ENCODE measurements at places on chromosomes 12 and 14.
A peak's percentile ranks its signal among the peaks of the same experiment; 100 is the strongest.

DNA sequence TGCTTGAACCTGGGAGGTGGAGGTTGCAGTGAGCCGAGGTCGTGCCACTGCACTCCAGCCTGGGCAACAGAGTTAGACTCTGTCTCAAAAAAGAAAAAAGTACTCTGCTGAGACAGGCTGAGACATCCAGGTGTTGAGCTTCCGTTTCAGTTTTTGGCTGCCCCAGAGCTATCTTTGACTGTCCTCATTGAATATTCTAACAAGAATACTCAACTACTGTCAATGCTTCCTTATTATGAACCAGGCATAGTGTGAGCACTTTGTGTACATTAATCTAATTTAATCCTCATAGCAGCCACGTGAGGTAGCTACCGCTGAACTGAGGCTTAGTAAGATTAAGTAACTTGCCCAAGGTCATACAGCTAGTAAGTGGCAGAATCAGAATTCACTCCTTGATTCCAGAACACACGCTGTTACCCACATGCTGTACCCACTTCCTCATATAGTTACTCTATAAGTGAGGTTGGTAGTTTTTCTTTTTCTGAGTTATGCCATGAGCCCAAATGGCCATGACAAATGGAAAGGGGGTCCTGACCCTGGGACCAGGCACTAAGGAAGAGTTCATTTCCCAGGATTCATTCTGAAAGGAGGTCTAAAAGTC is 11.3 kb downstream of the ALDH1L2 start:
- no peak for DNase-seq

DNA sequence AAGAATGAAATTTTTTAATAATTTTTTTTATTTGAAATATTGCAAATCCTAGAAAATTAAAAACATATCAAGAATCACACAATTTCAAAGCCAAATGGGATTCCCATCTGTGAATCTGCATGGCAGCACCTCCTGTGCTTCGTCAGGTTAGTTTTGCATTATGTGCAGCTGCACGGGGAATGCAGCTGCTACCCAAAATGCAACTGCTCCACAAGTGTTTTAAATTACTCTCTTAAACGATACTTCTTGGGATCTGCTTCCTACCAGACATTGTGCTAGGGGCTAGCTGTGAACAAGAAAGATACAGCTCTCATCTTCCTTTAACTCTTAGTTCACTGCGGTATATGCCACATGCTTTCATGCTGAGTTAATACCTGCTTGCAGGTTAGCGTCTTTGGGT is 154.2 kb downstream of the CRADD start:
- no peak for DNase-seq

DNA sequence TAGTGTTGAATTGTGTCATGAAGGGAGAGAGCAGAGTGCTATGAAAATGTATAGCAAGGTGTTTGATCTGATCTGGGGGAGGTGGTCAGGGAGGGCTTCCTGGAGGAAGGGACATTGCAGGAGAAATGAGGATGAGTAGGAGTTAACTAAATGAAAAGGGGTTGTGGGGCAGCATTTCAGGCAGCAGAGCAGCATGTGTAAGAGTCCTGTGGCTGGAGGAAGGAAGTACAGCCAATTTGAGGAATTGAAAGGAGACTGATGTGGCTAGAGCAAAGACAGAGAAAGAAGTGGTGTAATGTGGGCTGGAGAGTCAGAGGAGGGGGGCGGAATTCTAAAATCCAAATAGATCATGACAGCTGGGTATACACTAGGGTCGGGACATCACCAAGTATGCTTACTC is 20.5 kb downstream of the NPC2 start:
- no peak for DNase-seq

DNA sequence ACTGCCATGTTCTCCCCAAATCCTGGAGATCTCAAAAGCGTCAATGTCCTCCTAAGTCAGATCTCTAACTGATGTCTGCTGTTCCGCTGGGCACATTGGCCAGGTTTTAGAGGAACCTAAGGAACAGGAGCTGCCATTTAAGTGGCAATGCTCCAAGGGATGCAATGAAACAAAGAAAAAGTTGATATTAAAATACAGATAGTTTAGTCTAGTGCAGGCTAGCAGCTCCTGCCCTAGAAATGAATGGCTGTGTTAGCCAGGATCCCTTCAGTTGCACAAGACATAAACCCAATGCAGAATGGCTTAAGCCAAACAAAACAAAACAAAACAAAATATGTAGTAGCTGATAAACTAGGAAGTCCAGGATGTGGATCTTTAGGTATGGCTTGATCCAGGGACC is 144.1 kb downstream of the HMGA2 start:
- DNase-seq: peak; percentile 70

DNA sequence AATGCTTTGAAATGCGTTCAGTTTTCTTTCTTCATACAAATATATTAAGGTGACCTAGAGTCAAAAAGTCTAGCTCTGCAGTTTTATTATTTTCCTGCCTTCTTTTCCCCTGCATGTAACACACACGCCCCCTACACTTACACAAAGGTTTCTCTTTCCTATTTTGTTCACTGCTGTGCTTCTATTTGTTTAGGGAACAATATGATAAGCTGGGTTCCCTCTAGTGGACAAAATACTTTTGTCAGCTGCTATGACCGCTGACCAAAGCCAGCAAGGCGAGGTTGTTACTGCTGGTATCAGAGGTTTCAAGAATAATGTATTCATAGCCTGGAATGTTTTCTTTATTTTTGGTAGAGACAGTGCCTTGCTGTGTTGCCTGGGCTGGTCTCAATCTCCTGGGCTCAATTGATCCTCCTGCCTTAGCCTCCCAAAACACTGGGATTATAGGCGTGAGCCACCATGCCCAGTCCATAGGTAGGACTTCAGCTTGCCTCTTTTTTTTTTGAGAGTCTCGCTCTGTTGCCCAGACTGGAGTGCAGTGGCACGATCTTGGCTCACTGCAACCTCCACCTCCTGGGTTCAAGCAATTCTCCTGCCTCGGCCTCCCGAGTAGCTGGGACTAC is 33.4 kb downstream of the FNTB start:
- DNase-seq: peak; percentile 92

- DNase-seq: peak; percentile 33
Observed at GRCh38 chr12:76558684-76559399, 729 bp downstream of the OSBPL8 start.

DNA sequence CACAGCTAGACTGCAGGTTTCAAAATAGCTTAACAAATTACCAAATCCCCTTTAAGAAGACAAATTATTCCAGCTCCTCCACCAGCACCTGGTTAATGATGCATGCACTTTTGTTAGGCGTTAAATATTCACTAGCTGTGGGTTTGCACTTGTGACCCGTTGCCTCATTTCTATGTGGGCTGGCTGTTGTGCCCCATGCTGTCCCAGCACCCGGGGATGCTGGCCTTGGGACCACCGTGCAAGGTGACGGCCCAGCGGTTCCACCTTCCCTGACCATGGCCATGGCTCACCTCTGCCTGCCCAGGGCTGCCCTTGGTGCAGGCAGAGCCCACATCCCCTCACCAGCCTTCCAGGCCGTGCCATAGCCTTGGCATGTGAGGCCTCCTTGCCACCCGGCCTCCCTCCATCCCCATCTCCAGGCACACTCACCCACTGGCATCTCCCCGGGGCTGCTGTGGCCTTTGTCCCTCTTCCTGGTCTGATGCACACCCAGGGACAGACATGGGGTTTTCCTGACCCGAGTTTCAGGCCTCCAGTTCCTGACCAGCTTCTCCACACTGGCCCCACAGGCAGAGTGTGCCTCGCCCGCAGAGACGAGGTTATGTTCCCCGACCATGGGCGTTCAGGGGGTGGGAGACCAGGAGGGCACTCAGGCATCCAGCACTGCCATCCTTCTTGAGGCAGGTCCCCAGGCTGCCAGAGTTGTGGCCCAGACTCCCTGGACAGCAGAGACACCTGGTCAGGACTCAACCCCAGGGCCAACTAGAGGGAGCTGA is 20.3 kb upstream of the C14orf180 start:
- DNase-seq: no peak

- DNase-seq: no peak
Observed at GRCh38 chr12:5913387-5913786, 31.7 kb downstream of the ANO2 start.

DNA sequence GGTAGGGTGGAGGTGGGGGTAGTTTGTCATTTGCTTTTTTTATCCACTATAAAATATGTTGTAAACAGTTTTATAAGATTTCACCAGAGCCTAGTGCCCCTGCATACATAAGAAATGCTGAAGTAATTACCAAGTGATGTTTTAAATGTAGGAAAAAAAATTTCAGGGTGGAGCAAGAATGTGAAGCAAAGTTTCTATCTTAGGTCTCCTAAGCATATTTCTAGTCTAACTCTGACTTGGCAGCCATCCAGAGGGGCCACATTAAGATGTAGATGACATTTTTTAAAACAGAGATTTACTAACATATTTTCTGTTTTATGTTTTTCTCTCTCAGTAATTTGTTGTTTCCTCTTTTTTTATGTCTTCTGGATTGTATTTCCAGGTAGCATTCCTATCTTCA is 15.8 kb upstream of the KRAS start:
- DNase-seq: peak; percentile 13

DNA sequence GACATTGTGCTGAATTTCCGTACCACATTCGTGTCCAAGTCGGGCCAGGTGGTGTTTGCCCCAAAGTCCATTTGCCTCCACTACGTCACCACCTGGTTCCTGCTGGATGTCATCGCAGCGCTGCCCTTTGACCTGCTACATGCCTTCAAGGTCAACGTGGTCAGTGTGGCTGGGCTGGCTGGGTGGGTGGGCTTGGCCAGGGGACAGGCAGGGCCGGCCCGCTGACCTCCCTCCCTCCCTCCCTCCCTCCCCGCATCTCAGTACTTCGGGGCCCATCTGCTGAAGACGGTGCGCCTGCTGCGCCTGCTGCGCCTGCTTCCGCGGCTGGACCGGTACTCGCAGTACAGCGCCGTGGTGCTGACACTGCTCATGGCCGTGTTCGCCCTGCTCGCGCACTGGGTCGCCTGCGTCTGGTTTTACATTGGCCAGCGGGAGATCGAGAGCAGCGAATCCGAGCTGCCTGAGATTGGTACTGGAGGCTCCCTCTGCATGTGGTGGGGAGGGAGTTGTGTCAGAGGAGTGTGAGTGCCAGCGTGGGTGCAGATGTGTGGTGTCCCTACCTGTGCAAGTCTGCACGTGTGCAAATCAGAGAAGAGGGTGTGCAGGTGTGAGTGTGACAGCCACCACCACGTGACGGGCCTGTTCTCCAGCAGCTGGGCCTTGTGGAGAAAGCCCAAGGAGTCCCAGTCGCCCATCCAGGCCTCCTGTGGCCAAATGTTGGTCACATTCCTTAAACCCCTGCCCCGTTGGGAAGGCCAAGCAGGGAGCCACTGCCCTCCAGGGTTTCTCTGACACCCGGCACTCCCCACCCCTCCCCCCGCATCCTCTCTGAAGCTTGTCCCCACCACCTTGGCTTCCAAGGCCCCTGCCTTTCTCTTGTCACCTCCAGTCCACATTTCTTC is 5.3 kb downstream of the KCNH3 start:
- no peak for DNase-seq

DNA sequence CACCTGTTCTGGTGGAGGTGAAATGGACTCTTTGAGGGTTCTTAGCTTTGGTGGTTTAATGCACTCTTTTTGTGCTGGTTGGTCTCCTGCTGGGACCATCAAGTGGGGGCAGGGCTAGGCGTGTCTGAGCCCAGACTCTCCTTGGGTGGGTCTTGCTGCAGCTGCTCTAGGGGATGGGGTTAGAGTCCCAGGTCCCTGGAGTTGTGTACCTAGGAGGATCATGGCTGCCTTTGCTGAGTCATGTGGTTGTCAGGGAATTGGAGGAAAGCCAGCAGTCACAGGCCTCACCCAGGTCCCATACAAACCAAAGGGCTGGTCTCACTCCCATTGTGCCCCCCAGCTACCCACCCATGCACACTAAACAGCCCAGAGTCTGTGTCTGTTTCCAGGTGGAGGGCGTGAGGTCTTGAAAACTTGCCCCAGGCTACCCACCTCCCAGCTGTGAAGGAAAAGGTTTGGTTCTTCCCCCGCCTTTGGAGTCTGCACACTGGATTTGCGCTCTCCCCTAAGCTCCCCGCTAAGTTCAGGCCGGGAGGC is 387.7 kb downstream of the TMTC2 start:
- no peak for DNase-seq

DNA sequence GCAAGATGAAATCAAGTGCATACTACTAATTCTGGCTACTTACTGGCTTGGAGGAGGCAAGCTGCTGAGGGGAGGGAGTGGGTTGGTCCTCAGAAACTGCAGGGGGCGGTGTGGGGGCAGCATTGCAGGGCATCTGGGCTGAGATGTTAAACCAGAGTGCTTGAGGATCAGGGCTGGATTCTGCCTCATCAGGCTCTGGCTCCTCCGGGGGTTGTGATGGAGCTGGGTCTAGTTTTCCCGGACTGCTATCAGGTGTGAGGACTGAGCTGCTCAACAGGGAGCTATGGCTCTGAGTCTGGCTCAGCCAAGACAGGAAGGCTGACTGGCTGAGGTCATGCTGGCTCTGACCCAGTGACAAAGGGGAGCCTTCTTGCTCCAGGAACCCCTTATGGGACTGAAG is 28.6 kb downstream of the BAZ2A start:
- no peak for DNase-seq

DNA sequence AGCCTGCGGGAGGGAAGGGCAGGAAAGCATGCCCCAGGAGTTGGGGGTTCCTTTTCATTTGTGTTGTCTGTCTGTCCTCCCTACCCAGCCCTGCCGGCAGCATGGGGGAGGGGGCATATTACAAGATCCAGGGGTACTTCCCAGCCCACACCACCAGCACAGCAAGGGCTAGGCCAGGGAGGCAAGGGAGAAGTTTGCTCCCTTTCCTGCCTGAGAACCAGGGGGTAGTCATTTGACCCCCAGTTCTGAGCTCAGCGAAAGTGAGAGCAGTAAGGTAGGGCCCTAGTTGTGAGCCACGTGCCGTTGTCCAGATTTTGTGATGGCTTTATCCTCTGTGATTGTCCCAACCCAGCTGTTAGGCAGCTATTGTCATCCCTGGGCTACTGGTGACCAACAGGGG is 364.7 kb downstream of the BCL11B start:
- no peak for DNase-seq

GRCh38 chr12:110253176-110253575 is 27.9 kb upstream of the ATP2A2 start:
- peak; percentile 71 for DNase-seq

DNA sequence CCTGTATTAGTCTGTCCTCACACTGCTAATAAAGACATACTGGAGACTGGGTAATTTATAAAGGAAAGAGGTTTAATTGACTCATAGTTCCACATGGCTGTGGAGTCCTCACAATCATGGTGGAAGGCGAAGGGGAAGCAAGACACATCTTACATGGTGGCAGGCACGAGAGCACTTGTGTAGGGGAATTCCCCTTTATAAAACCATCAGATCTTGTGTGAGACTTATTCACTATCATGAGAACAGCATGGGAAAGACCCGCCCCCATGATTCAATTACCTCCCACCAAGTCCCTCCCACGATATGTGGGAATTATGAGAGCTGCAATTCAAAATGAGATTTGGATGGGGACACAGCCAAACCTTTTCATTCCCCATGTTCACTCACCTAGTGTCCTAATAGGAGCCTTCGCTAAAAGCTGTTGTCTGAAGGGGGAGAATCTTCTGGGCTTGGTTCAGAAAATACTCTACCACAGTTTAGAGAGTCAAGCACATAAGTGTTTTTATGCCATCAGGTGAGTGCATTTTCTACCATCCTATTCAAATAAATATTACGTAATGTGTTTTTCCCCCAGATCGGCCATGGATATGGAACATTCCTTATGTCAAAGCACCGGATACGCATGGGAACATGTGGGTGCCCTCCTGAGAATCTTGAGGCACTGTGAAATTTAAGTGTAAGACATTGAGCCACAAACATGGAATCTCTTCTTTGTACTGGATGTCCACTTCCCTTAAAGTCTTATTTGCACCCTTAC is 19.1 kb upstream of the KCNK13 start:
- DNase-seq: no peak

All from cardiac fibroblast (primary cell).